ENCODE measurements at places on chromosomes 2 and 18. TPM values are rescaled to one million over a fixed set of nuclear protein-coding genes. Genes with fewer than 3 reads are reported as not detected.

DNA sequence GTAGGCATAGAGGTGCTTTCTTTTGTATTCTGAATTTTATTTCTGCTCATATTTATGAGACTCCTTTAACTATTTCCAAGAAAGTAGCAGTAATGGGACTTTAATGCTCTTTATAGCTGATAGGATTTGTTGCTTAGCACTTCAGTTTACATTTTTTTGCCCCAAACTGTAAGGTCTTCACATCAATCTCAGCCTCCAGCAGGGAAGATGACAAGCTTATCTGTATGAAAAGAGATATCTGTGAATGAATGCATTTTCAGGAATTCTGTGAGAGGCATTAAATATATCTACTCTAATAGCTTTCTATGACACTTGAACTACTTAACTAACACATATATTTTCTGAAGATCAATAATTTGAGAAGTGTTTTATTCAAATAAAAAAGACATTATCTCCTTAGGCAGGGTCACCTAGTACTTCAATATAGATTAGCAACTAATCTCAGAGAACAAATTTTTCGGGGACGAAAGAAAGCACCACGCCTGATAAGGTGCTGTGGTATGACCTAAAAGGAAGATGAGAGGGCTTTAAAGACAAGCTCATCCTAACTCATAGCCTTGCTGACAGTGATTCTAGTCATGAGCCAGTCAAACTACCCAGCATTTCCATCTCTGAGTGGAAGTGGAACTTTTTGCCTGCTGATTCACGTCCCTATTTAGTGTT lies 766.1 kb upstream of the CNTNAP5 start:
- DNase-seq, result no peak

DNA sequence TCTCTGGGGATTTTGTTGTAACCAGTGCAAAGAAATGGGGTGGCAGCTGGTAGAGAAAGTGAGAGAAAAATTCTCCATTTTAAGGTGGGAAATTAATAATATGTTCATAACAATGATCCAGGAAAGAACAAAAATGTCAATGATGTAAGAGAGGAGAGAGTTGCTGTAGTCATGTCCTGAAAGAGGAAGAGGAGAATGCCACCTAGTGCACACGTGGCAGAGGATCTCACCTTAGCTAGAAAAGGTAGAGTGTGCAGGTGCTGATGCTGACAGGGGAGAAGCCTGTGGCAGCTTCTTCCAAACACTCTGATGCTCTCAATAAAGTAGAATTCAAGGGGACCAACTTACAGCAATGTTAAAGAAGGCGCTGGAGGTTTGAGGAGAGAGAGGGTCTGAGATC lies 282.9 kb upstream of the PKDCC start:
- DNase-seq, result no peak

DNA sequence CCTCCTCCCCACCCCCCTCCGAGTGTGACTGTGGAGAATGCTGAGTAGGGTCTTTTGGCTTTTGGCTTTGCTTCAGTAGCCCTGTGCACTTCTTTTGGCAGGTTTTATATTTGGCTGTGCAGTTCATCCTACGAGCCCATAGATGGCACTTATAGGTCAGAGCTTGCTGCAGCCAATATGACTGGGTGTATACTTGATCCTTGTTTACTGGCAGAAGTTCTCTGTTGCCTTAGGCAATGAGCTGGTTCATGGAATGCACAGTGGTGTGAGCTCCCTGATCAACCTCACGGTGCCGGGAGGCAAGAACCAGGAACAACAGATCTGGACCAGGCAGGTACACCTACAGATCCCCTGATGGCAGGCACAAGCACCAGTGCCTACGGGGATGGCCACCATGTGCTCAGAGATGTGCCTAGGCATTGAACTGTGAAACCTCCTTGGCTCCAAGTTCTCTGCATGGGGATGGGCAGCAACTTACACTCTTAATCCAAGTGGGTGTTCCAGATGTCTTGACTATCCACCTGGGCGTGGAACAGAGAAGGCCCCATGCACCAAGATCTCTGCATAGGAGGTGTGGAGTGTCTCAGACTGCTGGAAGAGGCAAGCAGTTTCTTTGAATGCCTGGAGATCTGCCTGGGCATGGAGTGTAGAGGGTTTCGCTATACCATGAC lies 190.4 kb downstream of the KIAA1328 start:
- peak; percentile 1 for DNase-seq

- no peak for DNase-seq
Measured at GRCh38 chr2:207136874-207137273, 28.9 kb downstream of the KLF7 start.

GRCh38 chr2:9057939-9058761 lies 54.7 kb upstream of the MBOAT2 start:
- DNase-seq, result peak; percentile 90

GRCh38 chr2:219181531-219181930 lies 3.5 kb downstream of the RETREG2 start:
- DNase-seq, result no peak

GRCh38 chr18:26432651-26433424 lies 115.5 kb downstream of the KCTD1 start:
- DNase-seq, result no peak

GRCh38 chr2:118644190-118644589 lies 203.3 kb downstream of the EN1 start:
- no peak for DNase-seq

DNA sequence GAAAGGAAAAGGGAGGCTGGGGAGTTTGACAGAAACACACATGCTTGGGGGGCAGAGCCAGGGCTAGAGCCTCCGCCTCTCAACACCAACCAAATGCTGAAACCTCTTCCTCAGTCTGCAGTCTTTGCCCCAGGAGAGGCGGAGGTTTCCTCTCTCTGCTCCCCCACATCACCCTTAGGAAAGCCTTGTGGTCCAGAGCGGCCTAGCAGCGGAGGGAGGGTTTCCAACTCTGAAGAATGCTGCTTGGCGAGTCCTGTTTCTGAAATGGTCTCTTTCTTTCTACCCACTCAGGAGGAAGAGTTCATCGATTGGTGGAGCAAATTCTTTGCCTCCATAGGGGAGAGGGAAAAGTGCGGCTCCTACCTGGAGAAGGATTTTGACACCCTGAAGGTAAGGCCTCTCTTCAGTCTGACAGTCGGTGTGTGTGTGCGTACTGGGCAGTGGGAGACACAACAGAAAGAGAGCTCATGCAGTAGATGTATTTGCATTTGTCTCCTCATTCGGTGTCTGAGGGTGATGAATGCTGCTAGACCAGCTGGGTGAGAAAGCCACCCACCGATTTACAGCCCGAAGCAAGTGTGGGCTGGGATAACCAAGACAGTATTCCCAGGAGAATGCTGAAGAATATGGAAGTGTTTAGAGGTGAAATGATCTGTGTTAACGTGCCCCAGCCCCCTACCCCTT lies 190.5 kb downstream of the DYSF start:
- no peak for DNase-seq

GRCh38 chr2:222878877-222879603 lies 18.2 kb downstream of the ACSL3 start:
- DNase-seq, result peak; percentile 60

DNA sequence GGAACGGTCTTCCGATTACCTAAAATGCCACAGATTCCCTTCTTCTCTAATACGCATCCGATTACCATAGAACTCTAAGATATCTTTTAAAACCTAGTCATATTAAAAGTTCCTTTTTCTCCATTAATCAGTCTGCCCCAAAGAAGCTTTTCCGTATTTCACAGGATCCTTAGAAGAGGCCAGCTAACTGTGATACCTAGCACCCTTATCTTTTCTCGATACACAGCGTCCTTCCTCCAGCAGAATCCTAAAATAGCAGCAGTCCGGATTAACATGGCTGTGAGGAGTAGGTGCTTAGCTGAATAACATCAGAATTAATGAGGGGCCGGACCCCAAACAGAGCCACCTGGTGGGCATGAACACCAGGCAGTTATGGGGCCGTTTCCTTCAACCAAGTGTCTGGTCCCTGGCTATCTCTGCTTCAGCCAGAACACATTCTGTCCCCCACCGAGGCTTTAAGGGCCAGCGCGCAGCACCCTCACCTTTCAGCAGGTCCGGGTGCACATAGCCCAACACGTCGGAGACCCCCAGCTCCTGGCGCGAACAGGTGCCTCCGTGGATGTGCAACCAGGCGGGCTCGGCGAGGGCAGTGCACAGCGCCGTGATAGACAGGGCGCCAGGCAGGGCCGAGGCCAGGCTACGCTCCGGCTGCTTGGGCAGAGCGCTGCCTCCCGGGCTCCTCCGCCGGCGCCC lies 995 bp downstream of the TMEM127 start:
- no peak for DNase-seq

GRCh38 chr2:223870840-223871611 lies 33.6 kb upstream of the AP1S3 start:
- DNase-seq, result no peak

DNA sequence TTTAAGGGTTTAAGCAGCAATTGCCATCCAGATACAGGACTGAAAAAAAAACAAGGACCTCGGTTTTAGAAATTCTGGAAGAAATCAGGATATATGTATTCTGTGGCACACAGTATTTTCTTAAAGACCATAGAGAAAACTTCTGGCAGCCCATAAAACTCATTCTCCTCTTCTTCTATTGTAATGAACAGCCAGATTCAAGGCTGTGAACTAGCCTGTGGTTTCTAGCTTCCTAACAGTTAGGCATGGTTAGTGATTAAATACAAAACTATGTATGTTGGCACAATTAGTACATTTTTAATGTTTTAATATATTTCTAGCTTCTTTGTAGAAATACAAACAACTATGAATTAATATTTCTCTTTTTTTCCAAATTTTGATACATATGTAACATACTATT lies 555.7 kb downstream of the DSC3 start:
- no peak for DNase-seq

GRCh38 chr18:79533591-79533990 lies 137.9 kb downstream of the NFATC1 start:
- no peak for DNase-seq

DNA sequence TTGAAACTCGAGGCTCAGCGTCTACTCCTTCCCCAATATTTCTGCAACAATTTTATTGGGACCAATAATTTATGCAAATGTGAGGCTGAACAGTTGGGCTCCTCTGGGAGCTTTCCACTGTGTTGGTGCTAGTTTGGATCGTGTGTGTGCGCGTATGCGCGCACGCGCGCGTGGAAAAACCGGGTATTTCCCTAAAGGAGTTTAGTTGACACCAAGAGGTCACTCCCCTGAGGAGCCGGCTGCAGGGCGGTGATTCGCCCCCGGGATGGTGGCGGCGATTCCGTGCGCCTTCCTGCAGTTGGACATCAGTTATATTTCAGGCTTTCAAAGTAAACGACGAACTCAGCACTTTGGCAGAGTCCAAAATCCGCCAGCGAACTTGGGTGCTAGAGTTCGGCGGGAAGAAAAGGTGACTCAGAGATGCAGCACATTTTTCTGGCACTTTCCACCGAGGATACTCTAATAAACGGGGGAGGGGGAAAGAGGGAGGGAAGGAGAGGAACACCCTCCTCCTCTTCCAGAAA lies 186.5 kb upstream of the FANCL start:
- peak; percentile 54 for DNase-seq

GRCh38 chr2:137865954-137866540 lies 98.2 kb upstream of the HNMT start:
- DNase-seq, result peak; percentile 15

DNA sequence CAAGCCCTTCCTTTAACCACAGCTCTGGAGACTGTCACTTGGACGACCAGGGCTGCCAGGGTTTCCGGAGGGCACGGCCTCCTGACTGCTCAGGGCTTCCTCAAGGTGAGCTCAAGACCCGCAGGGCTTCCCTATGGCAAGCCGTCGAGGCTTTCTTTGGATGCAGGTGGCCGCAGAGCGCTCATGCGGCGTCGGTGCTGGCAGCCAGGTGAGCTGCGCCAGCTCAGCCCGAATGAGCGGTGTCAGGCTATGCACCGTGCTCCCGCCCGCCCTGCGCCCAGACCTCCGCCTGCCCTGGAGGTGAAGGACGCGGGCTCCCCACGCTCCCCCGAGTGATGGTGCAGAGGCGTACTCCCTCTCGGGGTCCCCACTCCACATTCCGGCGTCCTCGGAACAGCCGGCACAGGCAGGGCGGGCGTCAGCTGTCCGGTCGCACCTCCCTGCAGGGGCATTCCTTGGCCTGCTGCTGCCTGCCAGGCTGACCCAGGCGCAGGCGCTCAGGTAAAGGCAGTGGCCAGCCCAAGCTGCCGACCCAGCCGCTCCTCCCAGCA lies 20.8 kb upstream of the TUBB6 start:
- no peak for DNase-seq

DNA sequence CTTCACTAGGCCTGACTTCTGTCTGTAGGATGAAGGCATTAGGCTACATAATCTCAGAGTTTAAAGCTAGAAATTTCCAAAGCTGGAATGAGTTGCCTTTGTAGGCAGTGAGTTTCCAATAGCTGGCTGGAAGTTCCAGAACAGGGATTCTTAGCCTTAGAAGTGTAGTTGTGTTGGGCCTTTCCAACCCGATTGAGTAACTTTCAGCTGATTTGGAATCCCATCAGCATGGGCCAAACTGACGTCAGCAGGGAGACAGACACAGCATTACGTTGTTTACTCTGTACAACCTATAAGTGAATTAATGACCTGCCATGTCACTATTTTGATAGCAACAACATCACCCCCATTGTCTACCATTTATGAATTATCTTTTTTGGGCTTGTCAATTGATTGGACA lies 56.9 kb downstream of the SETBP1 start:
- no peak for DNase-seq

- no peak for DNase-seq
Measured at GRCh38 chr2:196836440-196836839, 27.3 kb upstream of the C2orf66 start.

DNA sequence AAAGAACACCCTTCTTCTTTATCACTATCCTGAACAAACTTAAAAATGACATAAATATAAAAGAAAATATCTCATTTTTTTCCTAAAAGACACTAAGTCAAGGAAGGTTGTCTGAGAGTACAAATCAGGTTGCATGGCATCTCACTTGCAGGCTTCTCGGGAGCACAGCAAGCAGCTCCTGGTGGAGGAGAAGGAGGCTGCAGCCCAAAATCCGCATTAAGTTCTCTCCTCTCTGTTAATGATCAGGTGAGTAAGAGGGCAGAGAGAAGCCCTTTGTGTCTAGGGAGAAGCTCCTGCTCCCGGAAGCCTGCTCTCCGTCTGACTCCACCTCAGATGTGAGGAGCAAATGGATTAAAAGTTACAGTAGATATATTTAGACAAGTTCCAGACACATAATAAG lies 35.0 kb upstream of the DOK6 start:
- no peak for DNase-seq

- no peak for DNase-seq
Measured at GRCh38 chr18:47901624-47902362, 28.7 kb downstream of the SMAD2 start.

GRCh38 chr2:114293355-114293754 lies 149.1 kb upstream of the DPP10 start:
- DNase-seq, result no peak

- DNase-seq, result no peak
Measured at GRCh38 chr18:78073275-78073674, 823.6 kb downstream of the GALR1 start.

GRCh38 chr2:200748779-200749178 lies 62.9 kb upstream of the BZW1 start:
- DNase-seq, result no peak

GRCh38 chr2:157940024-157940423 lies 63.9 kb upstream of the ACVR1 start:
- DNase-seq, result no peak

SPC25 gene
- total RNA-seq, result 28.1 TPM

SERPINB10 gene
- not detected for total RNA-seq

FRZB gene
- total RNA-seq, result not detected

TGFA gene
- 0.43 TPM for total RNA-seq

PARD6G gene
- total RNA-seq, result 3.4 TPM

WNT6 gene
- not detected for total RNA-seq

APCDD1 gene
- 2.4 TPM for total RNA-seq

CRYBA2 gene
- not detected for total RNA-seq

G6PC2 gene
- total RNA-seq, result not detected

ABCG5 gene
- not detected for total RNA-seq

ARHGAP15 gene
- not detected for total RNA-seq

ALPG gene
- total RNA-seq, result not detected

CFAP210 gene
- not detected for total RNA-seq

PCARE gene
- total RNA-seq, result not detected

IL36B gene
- total RNA-seq, result not detected

All from MG63 (cell line).